Muscle of arm (tissue), 14 donors: ENCODE measurements at places on chromosomes 5 and 9. TPM values are rescaled to one million over a fixed set of nuclear protein-coding genes. Genes with fewer than 3 reads are reported as not detected.

DNA sequence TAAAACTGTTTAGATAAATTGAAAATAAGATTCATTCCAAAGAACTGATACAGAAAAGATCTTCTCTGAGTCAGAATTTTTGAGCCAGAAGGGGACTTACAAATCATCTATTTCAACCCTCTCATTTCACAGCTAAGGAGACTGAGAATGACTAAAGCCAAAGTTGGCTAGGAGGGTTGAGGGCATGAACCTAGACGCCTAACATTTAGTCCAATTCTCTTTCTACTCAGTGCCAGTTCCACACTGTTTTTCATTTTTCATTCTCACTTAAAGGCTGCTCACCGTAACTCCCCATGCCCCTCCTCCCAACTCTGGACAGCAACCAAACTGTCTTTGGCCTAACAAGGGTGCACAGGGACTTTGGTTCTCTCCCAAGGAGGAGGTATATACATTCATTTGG is 364.0 kb downstream of the NDUFS4 start:
- DNase-seq = no peak

DNA sequence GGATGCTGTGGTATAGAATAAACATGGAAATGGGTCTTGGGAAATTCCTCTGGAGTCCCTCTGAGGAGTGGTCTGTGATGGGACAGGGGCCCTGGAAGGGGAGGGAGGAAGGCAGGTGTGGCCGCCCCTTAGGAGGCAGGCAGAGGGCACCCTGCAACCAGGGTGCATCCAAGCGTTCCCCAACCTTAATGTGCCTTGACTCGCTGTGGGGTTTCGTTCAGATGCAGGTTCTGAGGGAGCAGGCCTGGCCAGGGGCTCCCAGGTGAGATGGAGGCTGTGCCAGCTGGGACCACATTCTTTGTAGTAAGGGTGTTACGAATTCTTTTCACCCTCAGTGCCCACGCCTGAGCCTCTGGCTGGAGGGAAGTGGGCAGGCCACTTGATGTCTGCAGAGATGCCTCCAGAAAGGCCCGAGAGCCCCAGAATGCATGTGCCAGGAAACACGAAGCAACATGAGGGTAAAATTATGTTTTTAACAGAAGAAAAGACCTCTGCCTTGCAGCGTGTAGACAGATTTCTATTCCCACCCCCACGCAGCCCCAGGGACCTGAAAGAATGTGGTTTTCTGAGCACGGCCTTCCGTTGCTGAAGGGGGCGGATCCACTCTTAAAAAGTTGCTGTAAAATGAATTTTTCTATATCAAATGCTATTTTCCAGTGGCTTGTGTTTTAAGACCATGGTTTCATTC is 150.4 kb upstream of the IER5L start:
- DNase-seq = peak; percentile 77

GRCh38 chr5:57450991-57451876 is 31.4 kb downstream of the ACTBL2 start:
- DNase-seq = no peak

DNA sequence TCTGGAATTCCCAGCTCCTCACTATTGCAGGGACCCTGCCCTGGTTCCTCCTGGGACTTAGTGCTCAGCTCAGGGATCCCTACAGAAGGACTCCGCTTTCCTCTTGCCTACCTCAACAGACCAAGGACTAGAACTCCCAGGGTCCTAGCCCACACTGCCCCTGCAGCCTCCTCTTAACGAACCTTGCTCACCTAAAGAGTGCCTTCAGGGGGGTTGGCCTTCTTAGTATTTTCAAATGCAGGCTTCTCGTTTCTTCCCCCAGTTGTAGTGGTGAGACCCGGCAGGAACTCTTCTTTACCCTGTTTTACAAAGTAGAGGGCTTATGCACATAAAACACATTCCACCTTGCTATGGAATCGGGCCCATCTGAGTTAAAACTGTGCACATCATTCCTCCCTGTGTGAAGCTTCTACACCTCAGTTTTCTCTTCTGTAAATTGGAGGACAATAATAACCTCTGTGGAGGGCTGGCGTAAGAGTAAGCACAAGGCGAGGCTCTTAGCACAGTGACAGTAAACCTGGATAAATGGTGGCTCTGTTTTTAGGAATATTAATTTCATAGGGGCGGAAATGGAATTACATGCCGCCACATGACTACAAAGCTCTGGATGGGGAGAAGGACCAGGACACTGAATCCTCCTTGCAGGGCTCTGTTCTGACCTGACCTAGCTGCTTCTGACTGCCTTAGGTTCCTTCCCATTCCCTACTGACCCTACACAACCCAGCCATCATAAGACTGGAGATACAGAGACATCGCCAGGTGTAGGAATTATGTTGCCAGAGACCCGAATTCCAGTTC is 3.8 kb upstream of the HAND1 start:
- no peak for DNase-seq

DNA sequence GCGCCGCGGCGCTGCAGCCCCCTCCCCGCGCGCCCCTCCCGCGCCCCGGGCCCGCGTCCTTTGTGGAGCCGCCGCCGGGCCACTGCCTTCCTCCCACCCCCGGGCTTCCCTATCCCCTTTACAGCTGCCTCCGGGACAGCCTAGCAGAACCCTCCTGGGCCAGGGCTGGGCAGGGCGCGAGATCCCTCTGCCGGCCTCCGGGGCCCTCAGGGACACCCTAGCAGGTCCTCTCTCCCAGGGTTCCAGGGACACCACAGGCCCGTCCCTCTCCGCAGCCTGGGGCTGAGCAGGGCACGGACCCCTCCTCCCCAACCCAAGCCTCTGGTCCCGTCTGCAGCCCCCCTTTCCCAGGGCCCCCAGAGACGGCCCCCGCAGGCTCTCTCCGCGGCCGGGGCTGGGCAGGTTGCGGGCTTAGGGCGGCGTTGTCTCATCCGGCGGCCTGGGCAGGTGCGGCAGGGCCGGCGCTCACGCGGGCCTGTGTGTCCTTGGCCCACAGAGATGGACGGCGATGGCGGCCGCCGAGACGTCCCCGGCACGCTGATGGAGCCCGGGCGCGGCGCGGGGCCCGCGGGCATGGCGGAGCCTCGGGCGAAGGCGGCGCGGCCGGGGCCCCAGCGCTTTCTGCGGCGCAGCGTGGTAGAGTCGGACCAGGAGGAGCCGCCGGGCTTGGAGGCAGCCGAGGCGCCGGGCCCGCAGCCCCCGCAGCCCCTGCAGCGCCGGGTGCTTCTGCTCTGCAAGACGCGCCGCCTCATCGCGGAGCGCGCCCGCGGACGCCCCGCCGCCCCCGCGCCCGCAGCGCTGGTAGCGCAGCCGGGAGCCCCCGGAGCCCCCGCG is 710 bp downstream of the WNK2 start:
- DNase-seq = no peak

- no peak for DNase-seq
Measured at GRCh38 chr5:119578937-119579336, 50.4 kb upstream of the FAM170A start.

DNA sequence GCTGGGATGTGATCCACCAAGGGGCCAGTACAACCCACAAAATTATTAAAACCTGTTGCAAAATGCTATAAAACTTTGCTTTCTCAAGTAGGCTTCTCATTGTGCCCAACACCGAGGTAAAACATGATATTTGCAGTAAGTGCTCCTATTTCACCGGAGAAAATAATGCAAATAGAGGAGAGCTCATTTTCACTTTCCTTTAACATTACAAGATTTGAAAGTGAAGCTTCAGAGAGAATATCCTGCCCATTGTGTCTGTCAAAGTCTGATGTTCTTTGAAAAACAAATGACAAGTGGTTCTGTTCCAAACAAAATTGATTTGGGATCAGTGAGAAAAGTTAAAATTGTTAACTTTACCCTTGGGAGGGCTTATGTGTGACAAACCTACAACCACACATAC is 287.1 kb downstream of the KCNN2 start:
- no peak for DNase-seq

DNA sequence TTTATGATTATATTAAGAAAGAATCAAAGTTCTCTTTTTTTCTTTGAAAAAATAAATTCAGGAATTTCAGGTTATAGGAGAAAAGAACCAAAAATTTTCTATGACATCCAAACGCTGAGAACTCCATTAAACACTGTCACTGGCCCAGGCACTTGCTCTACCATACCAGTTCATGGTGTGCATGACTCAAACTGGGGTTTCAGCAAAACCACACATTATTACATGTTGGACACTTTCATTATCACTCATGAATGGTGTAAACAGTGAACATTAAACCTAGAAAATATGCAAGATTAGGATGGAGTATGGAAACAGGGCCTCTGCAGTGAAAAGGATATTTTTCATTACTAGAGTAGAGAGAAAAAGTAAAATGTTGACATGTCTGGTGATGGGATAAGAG is 369.9 kb upstream of the FAM174A start:
- DNase-seq = no peak

DNA sequence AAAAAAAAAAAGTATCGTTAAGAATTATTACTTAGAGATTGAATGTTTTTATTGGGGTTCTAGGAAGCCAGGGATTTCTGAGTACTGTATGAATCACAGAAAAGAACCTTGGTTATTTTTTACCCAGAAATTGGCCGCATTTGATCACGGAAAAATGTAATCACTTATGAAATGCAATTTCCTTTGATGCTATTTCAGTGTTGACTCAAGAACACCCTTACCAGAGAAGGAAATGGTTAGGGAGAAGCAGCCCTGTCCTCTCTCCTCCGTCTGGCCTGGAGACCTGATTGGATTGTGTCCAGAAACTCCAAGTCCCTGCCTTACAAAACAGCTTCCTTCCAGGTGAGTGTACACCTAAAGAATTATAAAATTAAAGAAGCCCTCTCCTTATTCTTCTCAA is 116.7 kb downstream of the MED10 start:
- no peak for DNase-seq

GRCh38 chr5:134595458-134595838 is 37.2 kb downstream of the SAR1B start:
- DNase-seq = no peak

DNA sequence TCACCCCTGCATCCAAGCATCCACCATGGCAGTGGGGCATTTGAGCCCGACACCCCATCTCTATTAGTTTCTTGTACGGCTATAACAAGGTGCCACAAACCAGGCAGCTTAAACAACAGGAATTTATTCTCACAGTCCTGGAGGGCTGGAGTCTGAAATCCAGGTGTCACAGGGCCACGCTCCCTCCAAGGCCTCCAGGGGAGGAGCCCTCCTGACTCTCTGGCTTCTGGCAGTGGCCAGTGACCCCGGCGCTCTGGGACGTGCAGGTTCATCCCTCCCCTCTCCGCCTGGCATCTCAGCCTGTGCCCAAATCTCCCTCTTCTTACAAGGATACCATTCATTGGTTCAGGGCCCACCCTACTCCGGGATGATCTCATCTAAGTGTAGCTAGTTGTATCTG is 394.5 kb upstream of the IRX1 start:
- DNase-seq = no peak

GRCh38 chr9:35516479-35516878 is 26.6 kb downstream of the RUSC2 start:
- no peak for DNase-seq

DNA sequence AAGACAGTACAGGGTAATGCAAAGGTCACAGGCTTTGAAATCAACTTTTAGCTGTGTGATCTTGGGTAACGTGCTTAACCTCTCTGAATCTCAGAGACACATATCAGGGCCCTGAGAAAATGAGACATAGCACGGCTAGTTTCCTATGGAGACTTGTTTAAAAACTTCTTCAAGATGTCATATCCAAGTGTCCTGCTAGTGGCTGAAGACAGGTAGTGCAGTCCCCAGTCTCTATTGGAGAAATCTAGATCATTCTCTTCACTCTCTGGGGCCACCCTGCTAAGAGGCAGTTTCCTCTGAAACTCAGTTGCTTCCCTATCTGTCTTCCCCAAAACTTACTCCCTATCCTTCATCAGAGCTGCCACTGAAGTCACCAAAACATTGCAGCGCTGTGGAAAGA is 30.3 kb upstream of the GRXCR2 start:
- no peak for DNase-seq

DNA sequence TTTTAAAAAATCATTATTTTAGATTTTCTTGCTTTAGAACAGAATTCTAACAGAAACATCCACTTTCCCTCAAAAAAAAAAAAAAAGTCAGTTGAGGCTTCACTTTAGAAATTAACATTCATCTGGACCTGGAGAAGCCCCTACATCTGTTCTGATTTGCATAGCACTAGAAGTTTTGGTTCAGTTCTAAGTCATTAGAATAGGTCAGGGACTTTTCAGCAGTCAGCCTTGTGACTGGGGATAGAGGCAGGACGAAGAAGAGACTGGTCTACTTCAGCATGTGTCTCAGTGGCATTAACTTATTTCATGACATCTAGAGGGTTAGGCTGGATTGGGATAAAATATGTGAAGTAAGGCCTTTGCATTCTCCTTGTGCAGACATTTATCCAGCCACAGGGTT is 215.8 kb upstream of the DAB2 start:
- DNase-seq = no peak

GRCh38 chr9:33988219-33988890 is 60.3 kb downstream of the UBAP2 start:
- no peak for DNase-seq

- no peak for DNase-seq
Measured at GRCh38 chr5:107378218-107378899, 292.4 kb downstream of the EFNA5 start.

- no peak for DNase-seq
Measured at GRCh38 chr9:84445737-84446136, 105.2 kb upstream of the SLC28A3 start.

GRCh38 chr5:117473165-117473564 is 898.5 kb upstream of the SEMA6A start:
- no peak for DNase-seq

- DNase-seq = no peak
Measured at GRCh38 chr5:80277191-80277590, 21.3 kb upstream of the SERINC5 start.

GRCh38 chr9:18447541-18447940 is 26.4 kb upstream of the ADAMTSL1 start:
- no peak for DNase-seq

- DNase-seq = no peak
Measured at GRCh38 chr5:68652534-68652965, 437.0 kb downstream of the PIK3R1 start.

- no peak for DNase-seq
Measured at GRCh38 chr9:69188975-69189374, 14.9 kb downstream of the TJP2 start.

- DNase-seq = no peak
Measured at GRCh38 chr5:645421-645820, 33.3 kb downstream of the CEP72 start.

DNA sequence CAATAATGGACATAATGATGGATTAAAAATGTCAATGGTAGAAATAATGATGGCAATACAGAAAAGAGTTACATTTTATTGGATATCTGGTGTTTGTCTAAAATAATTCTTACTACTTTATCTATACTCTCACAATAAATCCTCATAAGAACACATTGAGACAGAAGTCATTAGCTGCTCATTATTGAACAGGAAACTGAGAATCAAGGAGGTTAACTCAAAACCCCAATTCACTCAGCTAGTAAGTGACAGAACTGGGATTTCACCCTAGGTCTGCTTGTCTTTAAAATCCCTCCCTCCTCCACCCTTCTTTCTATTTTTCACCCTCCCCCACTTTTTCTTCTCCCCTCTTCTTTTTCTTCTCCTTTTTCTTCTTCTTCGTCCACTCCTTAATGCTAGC is 285.8 kb upstream of the TNC start:
- no peak for DNase-seq

- no peak for DNase-seq
Measured at GRCh38 chr5:59772757-59773156, 120.8 kb downstream of the PDE4D start.

Gene SGTB
- polyA plus RNA-seq = 8.9 TPM

Gene IFNE
- not detected for polyA plus RNA-seq

Gene OR1L8
- polyA plus RNA-seq = 0.27 TPM

Gene SLC9A3
- 2.1 TPM for polyA plus RNA-seq

Gene CMYA5
- 149 TPM for polyA plus RNA-seq

Gene FOXI1
- not detected for polyA plus RNA-seq

Gene GPRIN1
- 0.62 TPM for polyA plus RNA-seq

Gene AQP3
- 23.0 TPM for polyA plus RNA-seq

Gene PCDHA13
- 0.25 TPM for polyA plus RNA-seq

Gene SLC34A3
- polyA plus RNA-seq = 1.3 TPM
